Stimulated activated CD8-positive, alpha-beta memory T cell treated with anti-CD3 and anti-CD28 coated beads, Interleukin-2, amount 100 ng/mL, for 48 hours (primary cell): ENCODE measurements at places on chromosomes 5 and 9.
A peak's percentile ranks its signal among the peaks of the same experiment; 100 is the strongest.

DNA sequence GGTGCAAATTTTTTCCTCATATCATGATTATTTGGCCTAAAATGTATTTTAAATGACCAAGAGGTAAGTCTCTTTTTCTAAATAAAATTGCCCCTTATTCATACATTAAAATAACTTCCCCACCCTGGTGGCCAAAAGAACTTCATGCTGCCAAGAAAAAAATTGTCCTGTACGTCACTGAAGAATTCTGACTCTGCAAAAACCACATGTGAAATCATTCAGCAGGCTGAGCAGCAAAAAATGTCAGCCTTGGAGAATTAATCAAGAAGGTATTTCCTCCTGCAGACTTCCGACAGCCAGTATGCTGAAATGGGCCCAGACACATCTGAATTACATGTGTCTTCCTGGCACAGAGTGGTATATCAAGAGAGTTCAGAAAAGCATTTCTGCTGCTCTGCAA is 94.6 kb upstream of the HMHB1 start:
- no peak for DNase-seq

GRCh38 chr5:146753641-146754040 is 124.9 kb downstream of the PPP2R2B start:
- no peak for DNase-seq

- no peak for DNase-seq
These were observed 222.8 kb upstream of the PRDM9 start for GRCh38 chr5:23284656-23285055.

GRCh38 chr9:114348906-114349482 is 19.3 kb downstream of the ORM2 start:
- peak; percentile 87 for DNase-seq

GRCh38 chr9:136403915-136404800 is 4.2 kb upstream of the SNAPC4 start:
- no peak for DNase-seq

- no peak for DNase-seq
These were observed 28.9 kb upstream of the LPCAT1 start for GRCh38 chr5:1552521-1553255.

DNA sequence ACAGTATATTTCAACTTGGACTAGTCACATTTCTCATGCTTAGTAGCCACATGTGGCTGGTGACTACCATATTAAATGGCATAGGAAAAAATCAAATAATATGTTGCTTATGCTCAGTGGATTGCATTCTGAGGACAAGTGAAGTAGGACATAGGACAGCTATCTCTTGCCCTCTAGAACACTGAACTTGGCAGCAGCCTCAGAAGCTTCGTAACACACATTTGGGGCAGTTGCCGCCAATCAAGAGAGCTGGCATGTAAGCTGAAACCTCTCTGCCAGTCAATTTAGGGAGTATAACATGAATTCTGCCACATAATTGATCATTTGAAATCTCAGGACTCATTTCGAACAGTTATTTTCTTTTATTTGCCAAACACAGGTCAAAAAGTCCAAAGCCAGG is 505.5 kb downstream of the MAT2B start:
- DNase-seq: no peak

DNA sequence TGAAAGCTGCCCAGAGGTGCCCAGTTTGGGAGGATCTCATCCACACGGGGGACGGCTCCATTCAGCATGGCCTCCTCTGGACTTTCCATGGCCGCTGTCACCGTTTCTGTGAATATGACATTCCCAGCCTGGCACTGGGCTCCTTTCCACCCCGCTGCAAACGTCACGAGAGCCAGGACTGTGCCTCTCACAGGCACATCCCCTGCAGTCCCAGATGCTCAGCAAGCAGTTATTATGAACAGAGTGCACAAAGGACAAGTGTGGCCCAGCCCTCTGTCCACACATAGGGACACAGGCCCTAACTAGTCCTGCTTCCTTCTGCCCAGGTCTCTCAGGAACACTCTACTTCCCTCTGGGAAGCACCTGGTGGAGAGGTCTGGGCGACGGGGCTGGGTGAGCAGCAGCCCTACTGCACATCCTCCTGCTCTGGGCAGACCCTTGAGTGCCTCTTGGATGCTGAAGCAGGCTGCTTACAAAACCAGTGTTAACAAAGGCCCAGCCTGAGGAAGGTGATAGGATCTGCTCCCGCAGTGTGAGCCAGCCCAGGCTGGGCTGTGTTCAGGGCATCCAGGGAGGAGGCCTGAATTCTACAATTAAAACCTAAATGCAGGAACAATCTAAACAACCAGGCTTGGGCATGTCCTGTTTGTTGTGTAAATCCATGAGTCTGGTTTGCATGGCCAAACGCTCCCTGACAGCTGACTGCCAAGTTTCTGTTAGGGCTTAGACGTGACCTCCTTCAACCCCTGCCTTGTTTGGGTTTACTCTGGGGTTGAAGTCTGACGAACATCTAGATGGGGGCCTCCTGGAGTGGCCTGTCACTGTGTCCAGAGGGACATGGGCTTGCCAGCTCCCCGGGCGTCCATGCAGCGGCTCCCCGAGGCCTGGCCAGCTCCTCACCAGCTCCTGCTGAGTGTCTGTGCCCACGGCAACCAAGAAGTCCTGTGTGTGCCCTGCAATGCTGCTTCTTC is 269.8 kb downstream of the GADD45G start:
- DNase-seq: no peak

GRCh38 chr5:11962122-11962521 is 57.9 kb upstream of the CTNND2 start:
- DNase-seq: no peak

DNA sequence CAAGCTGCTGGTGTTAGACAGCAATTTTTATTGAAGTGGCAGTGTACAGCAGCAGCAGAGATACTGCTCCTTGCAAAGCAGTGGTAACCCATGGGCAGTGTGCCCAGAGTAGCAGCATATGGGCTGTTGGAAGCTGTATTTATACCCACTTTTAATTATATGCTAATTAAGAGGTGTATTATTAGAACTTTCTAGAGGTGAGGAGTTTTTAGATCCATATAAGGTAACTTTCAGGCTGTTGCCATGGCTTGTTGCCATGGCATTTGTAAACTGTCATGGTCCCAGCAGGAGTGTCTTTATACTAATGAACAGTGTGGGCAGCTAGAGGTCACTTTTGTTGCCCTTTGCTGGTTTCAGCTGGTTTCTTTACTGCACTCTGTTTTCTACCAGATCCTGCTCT is 3.7 kb upstream of the PJA2 start:
- no peak for DNase-seq

DNA sequence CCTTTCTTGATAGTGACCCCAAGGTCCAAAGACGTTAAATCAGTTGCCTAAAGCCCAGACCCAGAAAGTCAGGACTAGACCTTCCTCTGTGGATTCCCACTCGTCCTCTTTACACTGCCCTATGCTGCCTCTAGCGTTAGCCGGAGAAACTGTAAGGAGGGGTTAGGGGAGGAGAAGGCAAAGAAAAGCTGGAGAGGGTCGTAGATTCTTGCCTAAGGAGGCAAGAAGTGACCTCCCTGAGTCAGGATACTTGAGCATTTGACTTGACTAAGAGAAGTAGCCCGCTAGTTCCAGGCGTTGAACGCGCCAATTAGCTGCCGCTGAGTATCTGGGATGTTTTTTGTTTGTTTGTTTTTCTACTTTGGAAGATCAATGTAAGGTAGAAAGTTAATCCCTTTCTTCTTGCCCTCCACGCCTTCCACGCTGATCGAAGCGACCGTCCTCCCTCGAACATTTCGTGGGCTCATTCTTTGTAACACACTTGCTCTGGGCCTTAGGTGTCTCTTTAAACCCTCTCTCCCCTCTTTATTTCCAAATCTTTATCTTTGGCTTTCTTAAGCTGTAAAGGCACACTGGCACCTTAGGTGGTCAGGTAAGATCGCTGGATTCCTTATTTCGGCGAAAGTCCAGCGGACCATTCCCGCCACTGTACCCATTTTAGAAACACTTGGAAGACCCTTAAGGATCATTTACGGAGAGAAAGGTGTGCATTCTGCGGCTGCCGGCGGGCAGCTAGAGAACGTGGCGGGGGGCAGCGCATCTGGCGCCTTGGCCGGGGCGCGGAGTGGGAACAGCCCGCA is 5.1 kb upstream of the RGMB start:
- no peak for DNase-seq
